ENCODE measurements at places on chromosomes 11 and 22. TPM values are rescaled to one million over a fixed set of nuclear protein-coding genes. Genes with fewer than 3 reads are reported as not detected.

The NPAS4 gene
- not detected for total RNA-seq

The FGF19 gene
- total RNA-seq, result not detected

The HTR3A gene
- total RNA-seq, result not detected

The PHETA2 gene
- 0.07 TPM for total RNA-seq

The PDGFB gene
- total RNA-seq, result 13.4 TPM

The GDPD4 gene
- not detected for total RNA-seq

The MISFA gene
- 8.2 TPM for total RNA-seq

Data from A172 (cell line).